ENCODE measurements at places on chromosomes 12 and 14.

DNA sequence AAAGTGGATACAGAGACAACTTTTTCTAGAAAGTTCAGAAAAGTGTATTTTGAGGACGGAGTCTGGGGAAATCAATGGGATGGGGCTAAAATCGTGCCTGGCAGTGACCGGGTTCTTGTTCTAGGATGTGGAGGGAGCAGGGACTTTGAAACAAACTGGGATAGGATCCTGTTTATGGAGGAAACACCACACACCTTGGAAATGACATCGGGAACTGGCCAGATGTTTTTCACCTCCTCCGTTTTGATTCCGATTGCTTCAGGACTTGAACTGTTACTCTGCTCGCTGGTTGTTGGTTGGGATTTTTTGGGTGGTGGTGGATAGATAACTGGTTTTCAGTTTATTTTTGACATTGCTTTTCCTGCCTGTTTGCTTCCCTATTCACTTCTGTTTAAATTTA, 506 bp downstream of the EMP1 start:
- DNase-seq = no peak

DNA sequence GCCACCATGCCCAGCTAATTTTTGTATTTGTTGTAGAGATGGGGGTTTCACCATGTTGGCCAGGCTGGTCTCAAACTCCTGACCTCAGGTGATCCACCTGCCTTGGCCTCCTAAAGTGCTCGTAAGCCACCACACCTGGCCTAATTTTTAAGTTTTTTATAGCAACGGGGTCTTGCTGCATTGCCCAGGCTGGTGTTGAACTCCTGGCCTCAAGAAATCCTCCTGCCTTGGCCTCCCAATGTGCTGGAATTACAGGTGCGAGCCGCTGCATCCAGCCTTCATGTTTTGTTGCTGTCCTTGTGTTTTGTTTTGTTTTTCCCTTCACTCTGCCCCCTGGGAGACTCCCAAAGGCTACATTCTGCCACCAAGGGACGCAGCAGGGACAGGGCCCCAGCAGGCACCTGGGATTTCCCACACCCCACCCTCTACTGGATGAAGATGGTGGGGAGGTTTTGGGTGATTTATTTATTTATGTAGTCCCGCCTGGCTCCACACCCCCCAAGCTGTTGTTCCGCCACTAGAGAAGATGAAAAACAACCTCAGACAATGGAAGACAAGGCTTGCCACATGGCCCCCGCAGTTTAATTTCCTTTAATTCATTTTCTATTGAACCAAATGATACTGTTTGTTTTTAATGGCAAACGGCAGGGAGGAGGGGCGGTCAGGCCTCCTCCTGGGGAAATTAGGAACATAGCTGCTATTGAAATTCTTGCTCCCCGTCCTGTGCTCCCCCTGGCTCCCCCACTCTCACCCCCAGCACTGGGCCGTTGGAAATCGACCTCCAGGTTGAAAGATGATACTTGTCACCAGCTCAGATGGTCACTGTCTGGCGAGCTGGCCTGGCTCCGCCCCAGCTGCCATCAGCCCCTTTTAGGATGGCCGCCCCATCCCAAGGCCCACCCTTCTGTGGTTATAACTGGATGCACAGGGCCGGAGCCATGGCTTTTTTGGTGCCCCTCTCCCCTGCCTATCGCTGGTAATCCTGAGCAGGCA, 70.3 kb downstream of the RNFT2 start:
- DNase-seq = no peak

GRCh38 chr14:50792051-50792477, 38.9 kb downstream of the NIN start:
- DNase-seq = no peak

DNA sequence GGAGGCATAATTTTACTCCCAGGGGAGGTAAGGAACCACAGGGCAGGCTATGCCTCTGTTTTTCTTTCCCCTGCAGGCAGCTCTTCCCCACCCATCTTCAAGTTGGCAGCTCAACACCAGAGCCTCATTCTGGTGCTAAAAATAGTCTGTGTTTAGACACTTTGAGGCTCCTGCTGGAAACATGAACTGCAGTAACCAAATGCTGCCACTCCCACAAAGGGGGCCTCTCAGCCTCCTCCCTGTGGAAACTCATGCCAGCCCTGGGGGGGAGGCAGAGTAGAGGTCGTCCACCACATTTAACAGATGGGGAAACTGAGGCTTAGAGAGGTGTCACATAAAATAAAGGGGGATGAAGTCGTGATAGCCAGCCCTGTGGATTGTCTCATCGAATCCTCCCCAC, 61.4 kb downstream of the WSCD2 start:
- no peak for DNase-seq

GRCh38 chr12:80056232-80056631, 43.1 kb upstream of the OTOGL start:
- no peak for DNase-seq

- DNase-seq = no peak
These were observed 69.0 kb downstream of the SSPN start for GRCh38 chr12:26264215-26264838.

GRCh38 chr12:108173160-108173559, 44.1 kb downstream of the WSCD2 start:
- DNase-seq = no peak

DNA sequence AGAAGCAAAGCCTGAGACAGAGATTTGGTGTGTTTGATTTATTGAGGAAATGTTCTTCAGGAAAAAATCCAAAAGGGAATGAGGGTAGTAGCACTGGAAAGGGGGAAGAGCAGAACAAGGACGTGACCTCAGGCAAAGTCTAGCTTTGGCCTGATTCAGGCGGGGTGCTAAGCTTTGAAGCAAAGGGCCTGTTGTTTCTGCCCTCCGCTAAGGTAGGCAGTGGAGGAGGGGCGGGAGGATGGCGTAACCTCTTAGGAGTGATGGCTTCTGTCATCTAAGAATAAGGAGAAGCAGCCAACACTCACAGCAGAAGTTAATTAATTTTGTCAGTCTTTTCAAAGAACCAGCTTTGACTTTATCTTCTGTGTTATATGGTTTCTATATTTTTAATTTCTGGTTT, 20.4 kb downstream of the ABHD12B start:
- no peak for DNase-seq

- DNase-seq = no peak
These were observed 106.4 kb downstream of the CCDC60 start for GRCh38 chr12:119440803-119441360.

DNA sequence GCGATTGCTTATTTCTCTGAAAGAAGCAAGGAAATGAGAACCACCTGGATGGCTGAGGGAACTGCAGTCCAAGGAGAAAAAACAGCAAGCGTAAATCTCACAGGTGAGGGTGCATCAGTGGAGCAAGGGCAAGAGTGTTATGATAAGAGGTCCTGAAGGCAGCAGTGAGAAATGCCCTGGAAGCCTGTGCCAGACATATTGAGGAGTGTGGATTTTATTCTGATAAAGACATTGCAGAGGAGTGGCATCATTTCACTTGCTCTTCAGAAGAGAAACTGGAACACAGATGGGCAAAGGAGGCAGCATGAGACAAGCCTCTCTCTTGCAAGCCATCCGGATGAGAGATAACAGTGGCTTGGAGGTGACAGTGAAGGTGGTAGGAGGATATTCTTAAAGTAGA, 78.5 kb downstream of the PDE3A start:
- DNase-seq = no peak
